Right cardiac atrium (tissue), 5 donors: ENCODE measurements at places on chromosomes 3 and 15.

GRCh38 chr3:158314426-158315357, 204.8 kb downstream of the RSRC1 start:
- DNase-seq = no peak

GRCh38 chr15:64854526-64854925, 12.8 kb downstream of the PLEKHO2 start:
- DNase-seq = peak; percentile 81

GRCh38 chr3:173465112-173465511, 67.6 kb downstream of the NLGN1 start:
- no peak for DNase-seq

DNA sequence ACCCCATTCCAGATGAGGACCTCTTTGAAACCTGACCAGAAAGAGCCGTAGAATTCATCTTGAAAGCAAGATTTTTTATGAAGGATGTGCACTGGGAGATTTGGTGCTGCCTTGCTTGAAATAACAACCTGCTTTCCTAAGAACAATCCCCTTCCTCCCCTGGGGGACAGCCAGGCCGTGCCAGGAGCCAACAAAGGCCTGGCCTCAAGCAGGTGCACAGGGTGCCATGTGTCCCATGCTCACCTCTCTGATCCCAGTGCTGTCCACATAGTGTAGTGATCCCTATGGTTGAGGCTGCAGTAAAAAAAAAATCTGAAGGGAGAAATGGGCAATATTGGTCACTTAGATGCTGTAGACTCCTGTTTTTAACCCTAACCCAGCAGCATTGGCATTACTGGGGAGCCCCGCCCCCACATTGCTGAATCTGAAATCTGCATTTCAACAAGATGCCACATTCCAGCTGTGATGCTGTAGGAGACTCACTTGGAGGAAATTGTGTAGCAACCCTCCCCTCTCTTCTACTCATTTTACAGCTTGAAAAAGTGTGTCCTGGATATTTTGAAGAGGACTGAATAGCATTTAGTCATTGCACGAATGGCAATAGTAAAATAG, 171.2 kb downstream of the APBA2 start:
- no peak for DNase-seq

DNA sequence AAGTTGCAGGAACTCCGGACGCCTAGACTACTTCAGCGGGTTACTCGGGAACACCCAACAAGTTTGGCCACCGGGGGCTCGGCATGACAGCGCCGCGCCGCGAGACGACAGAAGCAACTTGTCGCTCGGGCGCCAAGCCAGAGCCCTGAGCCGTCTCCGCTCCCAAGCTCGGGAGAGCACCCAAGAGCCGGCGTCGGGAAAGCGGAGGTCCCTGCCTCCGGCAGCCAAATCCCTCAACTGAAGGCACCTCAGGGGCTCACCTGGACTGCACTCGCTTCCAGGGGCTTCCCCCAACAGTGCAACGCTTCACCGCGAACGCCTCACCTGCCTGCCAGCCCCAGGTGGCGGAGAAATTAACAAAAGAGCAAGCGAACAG, 640 bp downstream of the MB21D2 start:
- peak; percentile 92 for DNase-seq

- no peak for DNase-seq
Measured at GRCh38 chr3:127337001-127337400, 49.2 kb upstream of the PRR20G start.

DNA sequence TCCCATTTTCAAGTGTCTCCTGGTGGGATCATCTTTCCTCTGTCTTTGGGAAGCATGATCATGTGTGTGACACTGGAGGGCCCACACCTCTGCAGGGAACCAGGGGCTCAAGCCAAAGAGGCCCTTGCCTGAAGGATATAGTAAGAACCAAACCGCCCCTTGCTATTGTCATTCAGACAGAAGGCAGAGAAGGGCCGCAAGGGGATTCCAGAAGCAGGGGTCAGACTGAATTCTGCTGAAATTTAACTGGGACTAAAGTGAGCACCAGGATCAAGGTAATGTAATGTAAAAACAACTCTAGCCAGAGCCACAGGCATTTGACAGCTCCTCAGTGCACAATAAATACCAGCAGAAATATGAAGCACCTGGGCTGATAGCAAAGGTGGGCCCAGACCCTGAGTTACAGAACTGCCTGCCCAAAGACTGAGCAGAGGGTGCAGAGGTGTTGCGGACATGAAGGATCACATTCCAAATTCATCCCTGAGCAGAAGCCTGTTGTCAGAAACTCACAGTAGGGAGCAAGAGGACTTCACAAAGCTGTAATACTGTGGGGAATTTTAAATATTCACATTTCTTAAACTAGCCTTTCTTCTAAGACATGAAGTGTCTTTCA, 46.0 kb upstream of the RASGRF1 start:
- no peak for DNase-seq

DNA sequence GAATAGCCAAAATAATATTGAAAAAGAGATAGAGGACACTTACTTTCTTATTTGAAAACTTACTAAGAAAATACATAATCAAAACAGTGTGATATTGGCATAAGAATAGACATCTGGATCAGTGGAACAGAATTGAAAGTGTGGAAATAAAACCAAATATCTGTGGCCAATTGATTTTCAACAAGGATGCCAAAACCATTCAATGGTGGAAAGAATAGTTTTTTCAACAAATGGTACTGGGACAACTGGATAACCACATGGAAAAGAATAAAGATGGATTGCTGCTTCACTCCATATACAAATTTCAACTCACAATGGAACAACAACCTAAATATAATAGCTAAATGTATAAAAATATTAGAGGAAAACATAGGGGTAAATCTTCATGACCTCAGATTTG, 152.5 kb upstream of the GPR149 start:
- DNase-seq = no peak

- DNase-seq = no peak
Measured at GRCh38 chr3:94115482-94115881, 52.6 kb downstream of the NSUN3 start.

- DNase-seq = peak; percentile 18
Measured at GRCh38 chr3:62874711-62875557, at the start of gene CADPS. Gene CADPS (minus strand): TSS chr3:62875416. CDS start chr3:62875029, 387 bp downstream.

DNA sequence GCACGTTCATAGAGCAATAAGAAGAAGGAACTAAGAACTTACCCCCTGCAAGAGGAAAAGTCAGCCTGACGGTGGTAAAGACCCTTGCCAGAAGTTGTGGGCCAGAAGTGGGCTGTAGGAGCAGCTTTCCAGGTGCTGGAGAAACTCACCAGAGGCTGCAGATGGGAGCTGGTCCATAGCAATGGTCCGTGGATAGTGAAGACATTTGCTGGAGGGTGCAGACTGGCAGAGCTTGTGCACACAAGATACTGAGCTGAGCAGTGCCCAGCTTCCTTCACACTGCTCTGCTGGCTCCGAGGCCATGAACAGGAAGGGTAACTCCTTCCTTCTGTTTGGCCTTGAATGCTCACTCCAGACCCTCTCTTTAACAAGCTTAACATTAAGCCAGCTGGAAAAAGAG, 149.8 kb upstream of the BNIP2 start:
- no peak for DNase-seq

DNA sequence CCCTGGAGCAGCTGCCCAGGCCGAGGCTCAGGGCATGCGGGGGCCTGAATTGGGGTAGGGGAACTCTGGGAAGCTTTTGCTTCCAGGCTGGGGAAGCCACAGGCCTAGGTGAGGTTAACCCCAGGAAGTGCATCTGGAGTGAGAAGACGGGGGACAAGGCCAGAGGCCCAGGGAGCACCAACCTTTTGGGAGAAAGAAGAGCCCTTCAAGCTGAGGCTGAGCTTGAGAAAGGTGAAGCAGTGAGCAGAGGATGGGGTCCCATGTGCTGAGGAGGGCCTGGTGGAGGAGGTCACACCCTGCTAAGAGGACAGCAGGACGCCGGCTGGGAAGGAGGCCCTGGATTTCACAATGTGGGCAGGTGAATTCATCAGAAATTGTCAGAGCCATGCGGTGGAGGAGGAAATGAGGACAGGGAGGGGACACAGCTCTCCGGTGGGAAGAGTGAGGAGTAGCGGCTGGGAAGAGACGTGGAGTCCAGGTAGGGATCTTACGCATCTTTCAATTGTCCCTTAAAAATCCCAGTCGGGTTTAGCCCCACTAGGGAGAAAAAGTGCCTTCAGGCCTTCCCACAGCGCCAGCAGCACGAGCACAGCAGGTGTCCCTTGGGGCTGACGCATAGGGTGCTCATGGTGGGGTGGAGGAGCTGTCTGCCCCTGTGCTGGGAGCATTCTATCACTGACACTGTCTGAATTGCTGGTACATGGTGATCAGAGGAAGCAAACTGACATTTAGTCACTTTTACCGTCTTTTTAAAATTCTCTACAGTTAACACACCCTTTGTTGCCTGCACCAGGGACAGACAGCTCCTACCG, 50.9 kb downstream of the HCN4 start:
- no peak for DNase-seq

GRCh38 chr3:181704421-181705085, 7.2 kb upstream of the SOX2 start:
- DNase-seq = no peak

GRCh38 chr3:138818185-138818860, 16.4 kb downstream of the PIK3CB start:
- no peak for DNase-seq

GRCh38 chr3:131031660-131032059, 5.0 kb downstream of the NEK11 start:
- no peak for DNase-seq

GRCh38 chr15:78914027-78914764, 30.6 kb downstream of the CTSH start:
- no peak for DNase-seq

DNA sequence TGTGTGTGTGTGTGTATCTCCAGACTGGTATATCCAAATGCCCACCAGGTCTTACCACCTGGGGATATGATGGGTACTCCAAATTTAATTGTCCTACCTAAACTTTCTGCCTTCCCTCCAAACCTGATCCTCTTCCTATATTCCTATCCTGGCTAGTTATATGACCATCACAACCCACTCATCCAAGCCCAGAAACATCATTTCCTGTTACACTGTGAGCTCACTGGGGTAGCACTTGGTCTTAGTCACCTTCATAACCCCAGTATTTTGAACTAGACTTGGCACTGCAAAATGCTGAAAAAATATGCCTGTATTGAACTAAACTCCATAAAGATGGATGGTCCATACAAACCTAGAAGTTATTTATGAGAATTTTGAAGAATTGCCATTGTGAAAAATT, 178.8 kb upstream of the EIF1B start:
- DNase-seq = no peak

DNA sequence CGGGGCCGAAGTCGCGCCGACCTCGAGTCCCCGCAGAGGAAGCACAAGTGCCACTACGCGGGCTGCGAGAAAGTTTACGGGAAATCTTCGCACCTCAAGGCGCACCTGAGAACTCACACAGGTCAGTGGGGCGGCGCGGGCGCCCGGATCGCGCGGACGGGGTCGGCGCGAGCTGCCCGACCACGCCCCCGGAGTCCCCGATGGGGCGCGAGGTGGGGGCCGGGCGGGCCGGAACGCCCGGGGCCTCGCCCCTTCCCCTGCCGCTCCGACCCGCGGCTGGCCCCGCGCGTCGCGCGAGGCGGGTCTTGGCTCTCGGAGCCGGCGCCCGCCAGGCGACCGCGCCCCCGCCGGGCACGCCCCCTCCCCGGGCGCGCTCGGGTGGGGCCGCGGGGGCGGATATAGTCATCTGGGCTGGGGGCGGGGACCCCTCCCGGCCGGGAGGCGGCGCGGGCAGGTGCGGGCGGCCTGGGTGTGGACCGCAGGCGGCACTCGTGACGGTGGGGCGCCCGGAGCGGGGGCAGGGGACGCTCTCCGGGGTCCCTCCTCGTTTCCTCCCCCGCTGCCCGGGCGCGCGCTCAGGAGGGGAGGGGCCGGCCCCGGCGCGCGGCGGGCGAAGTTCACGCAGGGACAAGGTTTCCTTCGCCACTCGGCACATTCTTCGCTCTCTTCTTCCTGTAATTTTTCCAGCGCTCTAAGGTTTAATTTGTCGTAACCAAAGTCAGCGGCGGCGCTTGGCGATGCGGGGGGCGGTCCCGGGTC, 1.2 kb downstream of the KLF13 start:
- DNase-seq = peak; percentile 91

DNA sequence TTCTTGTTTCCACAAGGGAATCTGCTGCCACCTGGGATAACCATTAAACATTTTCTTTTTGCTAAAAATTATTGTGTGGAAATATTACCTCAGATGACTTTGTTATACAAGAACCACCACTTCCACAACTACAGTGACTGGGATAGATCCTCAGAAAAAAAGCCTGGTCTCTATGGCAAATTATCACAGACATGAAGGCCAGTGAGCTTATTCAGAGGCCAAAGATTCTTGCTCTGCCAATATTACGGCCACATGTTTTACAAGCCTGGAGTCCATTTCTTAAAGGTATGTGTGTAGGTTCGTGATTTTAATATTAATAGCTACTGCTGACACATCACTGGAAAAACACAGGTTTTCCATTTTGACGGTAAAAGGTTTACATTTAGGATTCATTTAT, 73.8 kb downstream of the MYO1E start:
- no peak for DNase-seq

DNA sequence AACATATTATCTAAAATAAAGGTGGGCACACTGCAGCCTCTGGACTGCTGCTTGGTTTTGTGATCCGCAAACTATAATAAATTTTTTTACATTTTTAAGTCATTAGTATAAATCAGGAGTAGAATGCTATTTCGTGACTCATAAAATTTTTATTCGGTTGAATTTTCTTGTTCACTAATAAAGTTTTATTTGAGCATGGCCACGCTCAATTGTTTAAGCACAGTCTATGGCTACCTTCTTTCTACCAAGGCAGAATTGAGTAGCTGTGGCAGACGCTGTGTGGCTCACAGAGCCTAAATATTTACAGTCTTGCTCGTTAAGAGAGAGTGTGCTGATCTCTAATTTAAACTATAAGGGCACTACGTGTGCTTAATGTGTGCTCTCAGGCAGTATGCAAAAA, 28.9 kb downstream of the ROBO2 start:
- DNase-seq = no peak

GRCh38 chr15:96170979-96171739, 159.3 kb upstream of the NR2F2 start:
- DNase-seq = no peak

DNA sequence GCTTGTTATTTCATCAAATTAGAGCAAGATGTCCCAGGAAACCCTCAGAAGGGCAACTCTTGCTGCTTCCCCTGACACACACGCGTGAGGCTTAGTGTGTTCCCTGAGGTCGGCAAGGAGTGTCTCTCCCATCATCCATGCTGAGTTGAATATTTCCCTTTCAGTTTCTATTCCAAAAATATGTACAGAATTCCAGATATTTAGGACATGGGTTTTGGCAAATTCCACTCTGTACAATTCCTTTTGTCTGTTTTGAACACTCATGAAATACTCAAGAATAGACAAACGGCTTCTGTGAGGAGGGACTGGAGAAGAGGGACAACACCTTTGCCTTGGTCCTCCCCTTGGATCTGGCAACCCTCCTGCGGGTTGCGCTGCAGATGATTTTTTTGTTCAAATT, 138.0 kb downstream of the DUT start:
- DNase-seq = no peak

DNA sequence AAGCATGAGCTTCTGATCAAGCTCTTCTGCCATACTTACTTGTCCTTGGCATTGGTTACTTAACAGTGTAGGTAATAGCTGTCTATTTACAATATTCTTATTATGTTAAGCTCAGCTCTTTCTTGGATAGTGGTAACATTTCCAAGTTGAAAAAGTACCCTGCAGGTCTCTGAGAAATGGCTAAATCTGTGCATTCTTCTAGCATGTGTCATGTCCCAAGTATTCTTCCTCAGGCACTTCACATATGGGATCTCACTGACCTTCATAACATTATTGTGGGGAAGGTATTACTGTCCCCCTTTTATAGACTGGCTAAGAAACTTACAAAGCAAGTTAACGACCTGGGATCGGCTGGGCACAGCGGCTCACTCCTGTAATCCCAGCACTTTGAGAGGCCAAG, 236.1 kb downstream of the RORA start:
- no peak for DNase-seq
